ENCODE measurements at places on chromosomes 2 and 18.
A peak's percentile ranks its signal among the peaks of the same experiment; 100 is the strongest.

GRCh38 chr18:72102412-72102811 lies 441.7 kb downstream of the CBLN2 start:
- no peak for DNase-seq

DNA sequence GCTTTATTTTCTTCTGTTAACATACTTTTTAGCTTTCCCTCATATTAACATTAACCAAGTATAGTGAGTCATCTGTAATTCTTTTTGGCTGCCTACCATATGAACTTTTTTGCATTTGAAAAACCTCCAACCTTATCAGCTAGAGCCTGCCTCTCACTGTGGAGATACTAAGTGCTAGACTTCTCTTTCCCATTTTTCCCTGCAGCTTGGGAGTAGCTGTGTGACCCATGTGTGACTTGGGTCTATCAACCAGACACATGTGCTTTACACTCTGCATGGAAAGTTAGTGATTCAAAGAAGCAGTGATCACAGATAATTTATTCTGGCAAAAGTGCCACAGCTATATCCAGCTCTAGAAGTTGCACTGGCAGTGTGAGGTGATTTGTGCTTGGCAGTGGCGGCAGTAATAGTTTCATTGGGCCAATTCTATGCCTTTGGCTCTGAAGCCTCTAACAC lies 36.3 kb downstream of the PREPL start:
- DNase-seq, result no peak

- peak; percentile 22 for DNase-seq
Observed at GRCh38 chr2:79832511-79833234, 319.8 kb downstream of the CTNNA2 start.

GRCh38 chr2:236811062-236811656 lies 241.5 kb downstream of the ACKR3 start:
- DNase-seq, result no peak

GRCh38 chr2:240568678-240569522 lies 616 bp downstream of the RNPEPL1 start:
- DNase-seq, result peak; percentile 61

All from posterior cingulate gyrus (tissue), 11 donors.